Neural progenitor cell (in vitro differentiated cells): ENCODE measurements at places on chromosomes 2 and 18.

GRCh38 chr2:112756207-112756606, 8.2 kb downstream of the CKAP2L start:
- peaks cover 42% of the 10 kb centered on the region for H3K36me3 ChIP-seq
- H3K27me3 ChIP-seq: no peaks in the 10 kb centered on the region
- DNase-seq: no peak

DNA sequence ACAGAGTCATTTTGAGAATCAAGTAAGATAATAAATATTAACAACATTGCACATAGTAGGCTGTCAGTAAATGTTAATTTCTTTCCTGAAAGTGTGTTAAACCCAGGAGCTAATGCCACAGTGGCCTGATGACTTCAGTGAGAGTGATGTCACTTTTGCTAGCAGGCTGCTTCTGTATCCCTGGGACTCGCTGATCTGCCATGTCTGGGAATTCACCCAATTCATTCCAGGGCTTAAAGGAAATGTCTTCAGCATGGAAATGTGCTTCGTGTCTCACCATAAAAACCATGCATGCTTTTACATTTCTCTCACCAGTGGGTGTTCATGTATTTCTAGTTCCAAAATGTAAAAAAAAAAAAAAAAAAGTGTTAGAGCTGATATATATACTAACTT, 56.8 kb upstream of the MAPRE3 start:
- H3K4me3 ChIP-seq: peak overlapping the region; percentile 36
- peaks cover 18% of the 10 kb centered on the region for H3K36me3 ChIP-seq
- DNase-seq: peak; percentile 18
- H3K27ac ChIP-seq: peak overlapping the region; percentile 95
- H3K4me1 ChIP-seq: peaks cover 47% of the 10 kb centered on the region
- no peaks in the 10 kb centered on the region for H3K27me3 ChIP-seq

DNA sequence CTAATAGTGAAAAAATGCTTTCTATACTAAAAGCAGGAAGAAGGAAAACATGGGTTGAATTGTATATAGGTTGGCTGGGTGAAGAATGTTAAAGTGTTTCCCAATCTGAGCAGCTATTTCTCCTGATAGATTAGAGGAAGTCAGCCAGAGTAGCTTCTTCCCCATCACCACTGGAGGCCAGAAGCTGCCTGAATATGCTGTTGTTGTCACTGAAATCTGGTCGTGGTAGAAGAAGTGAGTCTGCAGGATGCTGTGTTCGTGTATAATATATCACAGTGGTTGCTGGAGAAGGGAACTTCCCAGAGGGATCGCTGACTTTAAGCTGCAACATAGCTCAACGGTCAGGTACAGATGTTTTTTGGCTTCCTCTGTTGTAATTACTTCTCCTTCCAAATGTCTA, 247.5 kb upstream of the LRATD1 start:
- H3K27me3 ChIP-seq: no peaks in the 10 kb centered on the region
- H3K4me3 ChIP-seq: no peak overlapping the region
- no peak overlapping the region for H3K27ac ChIP-seq
- no peaks in the 10 kb centered on the region for H3K4me1 ChIP-seq
- H3K36me3 ChIP-seq: no peaks in the 10 kb centered on the region

DNA sequence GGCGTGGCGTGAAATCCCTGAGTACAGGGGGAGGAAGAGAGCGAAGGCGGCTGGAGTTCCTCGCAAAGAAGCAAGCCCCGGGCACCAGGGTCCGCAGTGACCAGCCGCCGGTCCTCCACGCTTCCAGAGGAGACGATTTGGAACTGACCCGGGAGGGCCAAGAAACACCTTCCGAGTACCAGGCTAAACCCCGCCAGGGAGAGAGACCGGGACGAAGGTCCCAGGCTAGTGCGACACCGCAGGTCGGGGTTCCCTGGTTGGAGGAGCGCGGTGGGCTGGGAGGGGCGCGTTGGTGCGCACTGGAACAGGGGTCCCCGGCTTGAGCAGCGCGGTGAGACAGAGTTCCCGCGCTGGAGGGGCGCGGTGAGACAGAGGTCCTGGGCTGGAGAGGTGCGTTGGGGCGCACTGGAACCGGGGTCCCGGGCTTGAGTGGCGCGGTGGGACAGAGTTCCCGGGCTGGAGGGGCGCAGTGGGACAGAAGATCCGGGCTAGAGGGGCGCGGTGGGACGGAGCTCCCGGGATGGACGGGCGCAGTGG, 901 bp downstream of the WDFY1 start:
- peak; percentile 71 for DNase-seq
- H3K4me3 ChIP-seq: peak overlapping the region; percentile 76
- no peaks in the 10 kb centered on the region for H3K27me3 ChIP-seq

- DNase-seq: peak; percentile 5
- H3K36me3 ChIP-seq: no peaks in the 10 kb centered on the region
- H3K4me3 ChIP-seq: no peak overlapping the region
- H3K27ac ChIP-seq: no peak overlapping the region
- no peaks in the 10 kb centered on the region for H3K27me3 ChIP-seq
Measured at GRCh38 chr2:145760781-145761649, 1241.1 kb upstream of the ZEB2 start.

DNA sequence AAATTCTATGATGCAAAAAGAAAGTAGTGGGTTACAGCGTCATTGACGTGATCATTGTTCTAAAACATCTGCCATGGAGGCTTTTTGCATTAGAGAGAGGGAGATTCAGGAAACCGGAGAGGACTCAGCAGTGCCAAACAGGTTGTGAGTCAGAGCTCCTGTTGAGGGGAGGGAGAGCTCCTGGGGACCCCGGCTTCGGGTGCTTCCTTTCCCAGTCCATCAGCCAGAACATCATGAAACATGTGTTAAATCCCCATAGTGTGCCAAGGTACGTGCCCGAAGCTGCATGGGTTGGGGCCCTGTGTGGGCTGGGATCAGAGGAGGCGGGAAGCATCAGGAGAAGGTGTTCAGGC, 791 bp upstream of the CYRIA start:
- no peak overlapping the region for H3K27ac ChIP-seq
- peaks cover 4% of the 10 kb centered on the region for H3K4me1 ChIP-seq
- H3K27me3 ChIP-seq: peaks cover 54% of the 10 kb centered on the region
- peak overlapping the region; percentile 59 for H3K4me3 ChIP-seq
- no peaks in the 10 kb centered on the region for H3K36me3 ChIP-seq
